OCI-LY7 (cell line): ENCODE measurements at places on chromosomes 2 and 18. TPM values are rescaled to one million over a fixed set of nuclear protein-coding genes. Genes with fewer than 3 reads are reported as not detected.

EFHD1 gene
- total RNA-seq, result not detected in 2 replicates

ANKRD36B gene
- 59.6 and 70.4 TPM in 2 replicates for total RNA-seq

GRCh38 chr2:42809819-42810120 lies 17.4 kb upstream of the HAAO start:
- DNase-seq, result peak; percentile 85

DNA sequence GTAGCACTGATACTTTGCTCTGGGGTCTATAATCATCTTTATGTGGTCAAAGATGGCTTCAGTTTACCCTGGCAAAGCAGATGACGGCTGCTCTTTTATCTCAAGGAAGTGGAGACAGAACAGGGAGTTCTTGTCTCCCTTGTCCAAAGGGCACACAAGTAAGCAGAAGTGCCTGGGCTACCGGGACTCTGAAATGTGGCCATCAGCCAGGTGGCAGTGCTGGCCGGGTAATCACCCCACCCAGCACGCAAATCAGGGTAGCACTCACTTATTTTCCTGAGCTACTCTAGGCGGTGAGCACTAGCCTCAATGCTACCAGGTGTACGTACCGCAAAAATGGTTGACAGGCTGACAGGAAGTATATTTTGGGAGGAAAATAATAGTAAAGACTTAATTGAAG lies 119.7 kb upstream of the ETAA1 start:
- DNase-seq, result no peak

LHCGR gene
- not detected in 2 replicates for total RNA-seq

DPP4 gene
- not detected in 2 replicates for total RNA-seq

DNA sequence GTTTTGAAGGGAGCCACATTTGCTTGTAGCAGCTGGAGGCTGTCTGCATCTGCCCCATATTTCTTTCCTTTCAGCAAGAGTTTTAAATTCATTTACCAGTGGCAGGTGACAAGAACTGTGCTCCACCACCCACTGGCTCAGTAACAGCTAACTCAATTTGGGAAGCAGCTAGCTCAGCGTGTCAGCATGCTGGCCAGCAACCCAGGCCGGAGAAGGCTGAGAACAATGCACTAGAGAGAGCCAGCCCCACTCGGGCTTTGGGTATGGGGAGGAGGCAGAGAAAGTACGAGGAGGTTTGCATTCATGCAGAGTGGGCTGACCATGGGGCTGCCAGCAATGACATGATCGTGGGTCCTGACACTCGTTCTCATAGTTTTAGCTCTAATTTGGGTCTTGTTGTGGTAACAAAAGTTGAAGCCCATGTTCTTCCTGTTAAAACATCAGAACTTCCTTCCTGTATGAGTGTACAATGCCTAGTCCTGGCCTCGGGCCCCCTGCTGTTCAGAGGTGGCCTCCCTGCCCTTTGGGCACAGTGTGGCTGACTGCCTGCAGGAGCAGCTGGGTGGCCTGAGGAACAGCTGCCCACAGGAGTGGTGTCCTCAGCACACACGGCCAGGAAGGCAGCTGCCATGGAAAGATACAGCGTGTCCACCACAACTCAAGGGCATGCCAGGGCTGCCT lies 23.0 kb downstream of the CDC42EP3 start:
- DNase-seq, result peak; percentile 29

SATB2 gene
- 15.9 and 26.7 TPM in 2 replicates for total RNA-seq

DNA sequence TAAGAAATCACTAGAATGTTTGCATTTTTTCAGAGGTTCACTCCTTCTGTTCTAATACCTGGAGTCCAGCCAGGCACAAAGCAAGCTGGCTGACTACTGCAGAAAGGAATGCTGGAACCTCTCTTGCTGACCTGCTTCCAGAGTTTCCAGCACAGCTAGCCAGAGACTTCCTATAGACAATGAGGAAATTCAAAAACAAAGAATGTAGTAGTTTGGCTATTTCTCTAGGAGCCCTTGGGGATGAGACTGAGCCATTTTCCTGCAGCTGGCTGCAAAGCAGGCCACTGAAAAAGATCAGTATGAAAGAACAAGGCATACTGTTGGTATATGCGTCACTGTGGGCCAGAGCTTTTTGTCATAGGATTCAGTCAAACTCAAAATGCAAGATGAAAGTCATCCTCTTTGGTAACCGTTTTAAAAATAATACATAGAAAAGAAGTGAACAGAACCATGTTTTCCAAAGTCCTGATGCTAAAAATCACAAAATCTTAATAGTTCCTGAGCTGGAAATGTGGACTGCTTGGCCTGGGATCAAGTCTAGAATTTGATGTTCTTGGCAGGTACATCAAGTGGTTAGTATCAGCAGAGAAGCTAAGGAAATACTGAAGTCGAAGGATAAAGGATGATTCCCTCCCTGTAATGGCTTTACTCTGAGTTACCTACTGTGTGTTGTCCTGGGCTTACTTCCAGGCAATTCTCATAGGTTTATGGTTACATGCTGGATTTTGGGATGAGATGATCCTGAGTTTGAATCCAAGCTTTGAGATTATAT lies 9.0 kb upstream of the DSEL start:
- DNase-seq, result no peak

GRCh38 chr2:53490659-53491058 lies 276.9 kb upstream of the CHAC2 start:
- DNase-seq, result no peak

DNA sequence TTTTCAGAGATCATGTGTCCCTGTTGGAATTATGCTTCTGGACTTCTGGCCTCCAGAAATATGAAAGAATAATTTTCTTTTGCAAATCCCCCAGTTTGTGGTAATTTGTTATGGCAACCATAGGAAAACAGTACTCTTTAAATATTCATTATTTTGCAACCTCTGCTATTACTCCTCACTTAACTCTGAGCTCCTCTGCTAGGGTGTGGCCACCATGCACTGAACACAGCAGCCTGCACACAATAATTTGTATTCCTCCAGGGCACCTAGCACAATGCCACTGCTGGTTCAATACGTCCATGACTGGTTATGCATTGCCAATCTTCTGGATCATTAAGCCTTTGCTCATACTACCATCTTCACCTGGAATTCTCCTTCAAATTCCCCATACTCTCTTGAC lies 232.0 kb downstream of the CNTNAP5 start:
- DNase-seq, result no peak

AKAIN1 gene
- total RNA-seq, result not detected in 2 replicates

DNA sequence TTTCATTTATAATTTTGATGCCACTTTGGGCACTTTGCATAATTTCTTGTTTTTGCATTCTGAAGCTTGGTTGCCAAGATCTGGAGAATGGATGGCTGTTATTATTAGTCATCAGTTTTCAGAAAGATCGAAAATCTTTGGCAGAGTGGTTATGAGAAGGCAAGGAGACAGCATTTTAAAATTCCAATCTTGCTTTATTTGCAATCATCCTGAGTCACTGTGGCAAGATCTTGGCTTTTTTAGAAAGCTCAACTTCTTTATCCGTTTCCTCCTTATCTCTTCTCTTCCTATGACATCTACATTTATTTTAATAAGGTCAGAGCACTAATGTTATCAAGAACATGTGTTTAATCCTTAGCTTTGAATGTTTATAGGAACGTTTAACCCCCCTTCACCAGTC lies 31.1 kb upstream of the EIF2AK3 start:
- no peak for DNase-seq
